ENCODE measurements at places on chromosomes 1 and 21.
A peak's percentile ranks its signal among the peaks of the same experiment; 100 is the strongest.

- DNase-seq = peak; percentile 89
These were observed 11.4 kb downstream of the NEK7 start for GRCh38 chr1:198168227-198168626.

DNA sequence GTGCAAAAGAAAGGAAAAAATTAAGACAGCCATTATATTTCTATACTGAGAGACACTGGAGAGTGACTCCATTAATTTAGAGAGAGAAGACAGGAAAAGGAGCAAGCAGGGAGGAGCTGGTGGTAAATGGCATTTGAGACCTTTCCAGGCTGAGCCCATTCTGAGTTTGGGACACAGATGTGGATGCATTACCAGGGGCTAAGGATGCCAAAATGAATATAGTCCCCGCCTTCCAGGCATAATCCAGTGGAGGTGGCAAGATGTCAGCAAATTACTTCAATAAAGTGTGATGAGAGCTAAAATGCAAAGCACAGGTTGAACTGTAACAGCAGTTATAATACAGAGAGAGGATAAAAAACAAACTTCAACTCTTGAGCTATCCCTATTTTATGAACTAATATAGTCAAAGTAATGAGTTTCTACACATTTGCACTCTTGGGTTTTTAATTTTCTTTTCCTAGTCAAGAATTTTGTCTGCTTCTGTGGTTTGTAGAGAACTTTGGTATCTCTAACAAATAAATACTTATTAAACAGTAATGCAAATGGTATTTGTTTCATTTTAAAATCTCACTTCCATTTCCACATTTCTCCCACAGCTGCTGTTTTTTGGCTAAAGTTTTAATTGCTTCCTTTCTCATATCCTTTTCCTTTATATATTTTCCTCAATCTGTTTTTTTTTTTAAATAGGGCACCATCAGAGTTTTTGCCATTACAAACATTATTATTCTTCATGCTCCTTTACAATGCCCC, 228.2 kb upstream of the KCNK2 start:
- DNase-seq = peak; percentile 37

- no peak for DNase-seq
These were observed 45.7 kb downstream of the RAP1GAP start for GRCh38 chr1:21623410-21623961.

DNA sequence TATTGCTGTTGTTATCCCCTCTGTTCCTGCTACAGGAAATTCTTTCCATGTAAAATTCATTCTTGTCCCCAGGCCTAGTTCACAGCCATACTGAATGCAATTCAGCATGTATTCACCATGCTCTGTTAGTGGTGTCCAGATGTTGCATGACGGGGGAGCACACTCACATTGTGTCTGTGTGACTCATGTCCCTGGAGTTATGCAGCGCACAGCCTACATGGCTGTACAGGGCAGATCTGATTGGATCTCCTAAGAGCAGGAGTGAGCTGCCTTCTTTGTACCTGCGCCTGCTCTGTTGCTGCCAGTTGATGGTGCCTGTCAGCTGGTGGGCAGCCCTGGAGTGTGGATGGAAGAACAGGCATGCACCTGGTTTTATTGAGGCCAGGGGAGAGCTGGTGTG, 17.6 kb downstream of the HTR6 start:
- peak; percentile 92 for DNase-seq

- DNase-seq = peak; percentile 35
These were observed 19.4 kb downstream of the FYB2 start for GRCh38 chr1:56799605-56800400.

DNA sequence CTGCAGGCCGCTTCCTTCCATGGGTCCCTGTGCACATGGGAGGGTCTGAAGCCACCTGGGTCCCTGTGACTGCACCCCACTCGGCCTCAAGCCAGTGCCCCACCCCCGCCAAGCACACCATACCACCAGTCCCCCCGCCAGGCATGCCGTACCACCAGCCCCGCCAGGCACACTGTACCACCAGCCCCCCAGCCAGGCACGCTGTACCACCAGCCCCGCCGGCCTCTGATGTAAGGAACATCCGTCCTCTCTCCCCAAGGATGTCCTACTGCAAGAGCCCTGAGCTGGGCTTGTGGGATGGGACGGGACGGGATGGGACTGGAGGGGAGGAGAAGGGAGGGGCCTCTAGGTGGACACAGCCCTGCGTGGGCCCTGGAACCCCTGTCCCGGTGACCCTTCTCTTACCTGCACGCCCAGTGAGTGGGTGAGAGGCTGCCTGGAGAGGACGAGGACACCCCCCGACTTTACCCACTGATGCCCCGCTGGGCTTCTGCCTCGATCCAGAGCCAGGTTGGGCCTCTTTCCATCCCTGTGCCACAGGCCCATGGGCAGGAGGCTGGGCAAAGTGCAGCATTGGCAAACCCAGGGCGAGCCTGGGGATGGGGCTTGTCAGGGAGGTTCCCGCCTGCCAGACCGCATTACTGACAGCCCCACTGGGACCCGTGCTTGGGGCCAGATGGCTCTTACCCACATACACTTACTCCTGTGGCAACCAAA, 40.8 kb upstream of the COL6A1 start:
- DNase-seq = no peak

DNA sequence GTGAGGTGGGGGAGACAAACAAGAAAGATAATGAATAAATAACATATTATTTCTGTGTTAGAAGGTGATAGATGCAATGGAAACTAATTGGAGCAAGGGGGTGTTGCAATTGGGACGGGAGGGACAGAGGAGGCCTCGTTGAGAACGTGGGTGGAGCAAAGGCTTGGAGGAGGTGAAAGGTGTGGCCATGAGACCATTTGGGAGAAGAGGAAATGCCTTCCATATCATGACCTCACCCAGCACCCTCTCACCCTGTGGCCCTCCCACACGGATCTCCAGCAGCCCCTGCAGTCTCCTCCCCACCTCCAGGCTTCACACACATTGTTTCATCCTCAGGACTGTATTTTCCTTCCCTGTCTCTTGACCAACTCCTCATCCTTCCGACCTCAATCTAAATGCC, 85.3 kb upstream of the ARHGAP29 start:
- no peak for DNase-seq

DNA sequence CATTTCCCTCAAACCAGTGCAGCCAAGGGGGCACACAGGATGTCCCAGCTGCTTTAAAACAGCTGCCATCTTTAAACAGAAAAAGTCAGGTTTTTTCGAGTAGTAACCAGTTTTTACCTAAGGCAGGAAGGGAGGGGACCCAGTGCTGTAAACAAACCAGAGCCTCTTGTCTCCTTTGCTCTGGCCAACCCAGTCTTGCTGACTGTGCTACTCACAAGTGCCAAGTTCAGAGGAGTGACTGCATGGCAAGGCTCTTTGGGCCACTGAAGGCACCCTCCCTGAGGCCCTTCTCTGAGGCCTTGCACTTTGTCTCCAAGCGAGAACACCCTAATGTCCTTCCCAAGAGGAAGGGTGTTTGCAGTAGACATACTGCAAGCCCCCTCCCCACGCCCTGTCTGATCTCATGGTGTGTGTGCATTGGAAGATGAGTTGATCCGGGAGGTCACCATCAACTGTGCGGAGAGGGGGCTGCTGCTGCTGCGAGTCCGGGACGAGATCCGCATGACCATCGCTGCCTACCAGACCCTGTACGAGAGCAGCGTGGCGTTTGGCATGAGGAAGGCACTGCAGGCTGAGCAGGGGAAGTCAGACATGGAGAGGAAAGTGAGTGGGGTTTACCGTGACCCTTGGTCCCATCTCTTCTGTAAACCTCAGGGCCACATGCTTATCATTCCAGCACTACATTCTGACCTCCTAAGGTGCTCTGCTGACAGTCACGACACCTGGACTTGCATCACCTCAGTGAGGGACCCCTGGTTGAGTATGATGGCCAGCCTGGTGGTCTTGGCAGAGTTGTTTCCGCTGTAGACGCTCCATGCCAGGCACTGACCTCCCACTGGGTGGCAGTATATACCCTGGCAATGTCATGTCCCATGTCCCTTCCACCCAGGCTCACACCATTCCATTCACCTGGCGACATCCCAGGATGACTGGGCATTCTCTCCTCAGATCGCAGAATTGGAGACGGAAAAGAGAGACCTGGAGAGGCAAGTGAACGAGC, 4.7 kb downstream of the DNALI1 start:
- peak; percentile 36 for DNase-seq

- DNase-seq = no peak
These were observed 26.2 kb upstream of the C1orf105 start for GRCh38 chr1:172394141-172394751.

GRCh38 chr1:69700770-69701169, 133.0 kb downstream of the LRRC7 start:
- peak; percentile 29 for DNase-seq

DNA sequence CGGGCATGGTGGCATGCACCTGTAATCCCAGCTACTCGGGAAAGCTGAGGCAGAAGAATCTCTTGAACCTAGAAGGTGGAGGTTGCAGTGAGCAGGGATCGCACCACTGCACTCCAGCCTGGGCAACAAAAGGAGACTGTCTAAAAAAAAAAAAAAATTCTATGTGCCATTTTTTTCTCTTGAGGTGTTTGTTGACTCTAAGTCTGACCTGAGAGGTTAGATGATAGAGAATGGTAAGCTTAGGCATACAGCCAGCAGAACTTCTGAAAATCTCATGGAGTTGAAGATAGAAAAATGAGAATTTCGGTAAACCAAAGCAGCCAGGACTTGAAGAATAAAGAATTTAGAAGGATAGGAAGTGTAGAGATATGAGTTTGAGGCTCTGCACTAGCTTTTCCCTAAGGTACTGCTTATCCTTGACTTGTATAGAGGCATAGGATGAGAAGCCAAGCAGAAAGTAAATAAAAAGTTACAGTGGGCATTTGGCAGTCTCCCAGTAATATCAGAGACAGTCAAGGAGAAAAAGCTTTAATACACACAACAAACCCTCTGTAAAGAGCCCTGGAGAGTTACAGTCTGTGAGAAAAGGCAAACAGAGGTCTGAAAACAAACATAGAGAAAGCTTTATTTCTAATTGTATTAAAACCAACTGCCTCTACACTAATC, 24.3 kb downstream of the F13B start:
- DNase-seq = no peak

DNA sequence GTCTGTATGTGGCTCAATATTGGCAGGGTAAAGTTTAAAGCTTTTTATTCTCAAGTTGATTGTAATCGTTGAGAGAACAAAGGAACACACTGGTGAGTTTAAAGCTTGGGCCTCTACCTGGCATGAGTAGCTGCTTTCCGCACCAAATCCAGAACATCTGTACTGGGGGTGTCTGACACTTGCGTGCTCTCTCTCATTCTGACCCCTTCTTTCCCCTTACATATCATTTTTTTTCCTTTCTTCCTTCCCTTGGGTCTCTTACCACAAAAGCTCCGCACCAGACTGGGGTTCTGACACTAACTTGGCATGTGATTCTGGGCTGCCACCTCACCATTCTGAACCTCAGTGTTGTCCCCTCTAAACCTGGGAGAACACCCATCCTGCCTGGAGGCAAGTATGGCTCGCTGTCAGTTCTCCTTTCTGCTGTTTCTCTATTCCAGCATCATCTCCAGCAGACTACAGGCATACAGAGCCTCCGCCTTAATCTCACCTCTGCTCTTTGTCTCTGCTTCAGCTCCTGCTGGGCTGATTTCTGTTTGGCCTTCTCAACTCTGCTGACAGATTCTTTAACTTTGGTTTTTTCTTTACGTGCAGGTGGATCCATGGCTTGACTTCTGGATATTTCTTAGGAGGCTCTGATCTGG, 859 bp upstream of the ERMAP start:
- DNase-seq = no peak

DNA sequence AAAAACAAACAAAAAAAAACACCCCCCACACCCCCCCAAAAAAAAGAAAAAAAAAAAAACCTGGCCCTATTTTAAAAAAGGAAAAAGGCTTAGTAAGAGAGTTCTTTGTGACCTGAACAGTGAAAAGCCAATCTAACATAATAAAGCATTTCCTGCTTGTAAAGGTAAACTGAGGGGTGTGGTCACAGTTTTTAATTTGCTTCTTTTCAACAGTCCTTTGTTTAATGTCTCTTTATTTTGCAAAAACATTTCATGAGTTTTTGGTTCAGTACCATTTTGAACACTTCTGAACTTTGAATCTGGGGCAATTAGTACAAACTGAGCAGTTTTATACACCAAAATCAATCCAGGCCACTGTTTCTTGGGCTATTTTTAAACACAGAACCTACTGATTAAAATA, 37.6 kb downstream of the TOR3A start:
- no peak for DNase-seq

DNA sequence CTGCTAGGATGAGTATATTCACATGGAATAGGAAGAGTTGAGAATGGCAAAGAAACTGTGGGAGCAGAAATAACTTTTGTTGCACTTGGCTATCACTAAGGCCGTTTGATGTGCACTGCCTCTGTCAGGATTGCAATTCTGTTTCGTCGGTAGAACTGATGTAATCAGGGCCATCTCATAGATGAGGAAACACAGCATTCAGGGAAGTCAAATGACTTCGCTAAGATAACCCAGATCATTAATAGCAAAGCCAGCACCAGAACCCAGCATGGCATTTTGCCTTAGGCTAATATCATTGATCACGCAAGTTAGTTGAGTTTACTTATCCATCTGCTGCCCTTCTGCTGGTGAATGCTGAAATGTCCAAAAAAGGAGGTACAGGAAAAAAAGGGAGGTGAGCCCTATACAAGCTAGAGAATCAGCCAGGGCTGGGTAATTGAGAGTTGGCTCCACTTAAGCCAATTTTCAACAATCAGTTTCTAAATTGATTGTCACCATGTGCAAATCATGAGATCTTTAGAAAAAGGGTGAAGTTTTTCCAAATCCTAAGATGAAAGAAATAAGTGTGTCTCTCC, 7.6 kb downstream of the RASSF5 start:
- DNase-seq = peak; percentile 18

- DNase-seq = peak; percentile 55
These were observed 62.1 kb upstream of the CNTN2 start for GRCh38 chr1:204980840-204981405.

DNA sequence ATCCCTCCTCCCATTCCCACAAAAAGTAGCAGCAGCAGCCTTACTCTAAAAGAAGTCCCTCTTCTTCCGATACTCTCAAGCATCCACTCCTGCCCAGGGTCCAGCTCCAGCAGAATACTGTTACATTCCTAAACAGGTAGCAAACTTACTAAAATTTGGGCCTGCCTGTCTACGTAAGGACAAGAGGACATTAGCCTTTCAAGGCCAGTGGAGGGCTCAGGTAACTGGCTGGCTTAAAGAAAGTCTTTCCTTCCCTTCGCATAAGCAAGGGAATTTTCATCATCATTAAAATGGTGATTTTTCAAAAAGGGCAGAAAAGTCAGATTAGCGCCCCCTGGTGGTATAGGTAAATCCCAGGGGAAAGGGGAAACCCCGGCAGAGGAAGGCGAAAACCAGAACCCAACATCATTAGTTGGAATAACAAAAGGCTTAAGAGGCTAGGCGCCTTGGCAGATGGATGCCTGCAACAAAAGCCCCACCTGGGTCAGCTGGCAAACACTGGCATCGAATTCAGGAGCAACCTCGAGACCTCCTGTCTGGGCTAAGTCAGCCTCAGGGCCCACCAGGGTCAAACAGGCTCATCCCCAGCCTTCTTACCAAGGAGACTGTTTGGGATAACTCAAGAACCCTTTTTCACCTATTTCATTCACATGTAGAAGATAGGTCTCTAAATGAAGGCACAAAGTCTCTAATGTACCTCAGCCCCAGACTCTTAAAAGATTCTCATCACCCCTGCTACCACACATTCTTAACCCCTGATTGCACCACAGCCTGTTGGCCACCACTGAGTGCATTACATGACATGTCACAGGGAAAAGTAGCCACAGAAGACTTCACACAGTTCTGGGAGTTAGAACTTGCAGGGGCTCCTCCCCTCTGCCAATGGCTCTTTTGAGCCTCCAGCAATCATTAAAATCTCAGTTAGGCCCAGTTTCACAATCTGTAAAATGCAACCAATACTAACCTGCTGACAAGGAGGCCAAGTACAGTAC, 36.7 kb downstream of the ERI3 start:
- peak; percentile 31 for DNase-seq
